SIG-M5 (cell line): ENCODE measurements at places on chromosomes 3 and 15.
A peak's percentile ranks its signal among the peaks of the same experiment; 100 is the strongest.

- DNase-seq: no peak
These were observed 281.3 kb downstream of the UBE2E2 start for GRCh38 chr3:23484386-23484785.

DNA sequence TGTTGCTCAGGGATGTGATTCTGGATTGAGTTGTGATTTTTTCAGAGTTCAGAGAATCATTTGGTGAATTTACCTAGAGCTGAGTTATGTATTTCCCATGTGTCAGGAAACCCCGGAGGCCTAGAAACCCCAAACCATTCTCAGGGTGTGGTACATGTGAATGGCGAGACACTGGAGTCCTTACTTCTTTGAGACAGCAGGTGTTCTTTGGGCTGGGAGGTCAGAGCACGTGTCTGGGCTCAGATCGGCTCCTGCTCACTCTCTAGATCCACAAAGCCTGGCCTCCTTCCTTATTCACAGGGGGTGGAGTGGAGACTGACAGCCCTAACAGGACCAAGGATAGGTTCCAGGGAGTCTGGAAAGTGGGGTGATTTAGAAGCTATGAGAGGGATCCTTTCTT, 145.8 kb downstream of the CHDH start:
- no peak for DNase-seq

GRCh38 chr15:31352911-31353811, 26.5 kb downstream of the KLF13 start:
- DNase-seq: peak; percentile 61

- no peak for DNase-seq
These were observed 142.4 kb downstream of the ZPLD1 start for GRCh38 chr3:102577082-102577789.

DNA sequence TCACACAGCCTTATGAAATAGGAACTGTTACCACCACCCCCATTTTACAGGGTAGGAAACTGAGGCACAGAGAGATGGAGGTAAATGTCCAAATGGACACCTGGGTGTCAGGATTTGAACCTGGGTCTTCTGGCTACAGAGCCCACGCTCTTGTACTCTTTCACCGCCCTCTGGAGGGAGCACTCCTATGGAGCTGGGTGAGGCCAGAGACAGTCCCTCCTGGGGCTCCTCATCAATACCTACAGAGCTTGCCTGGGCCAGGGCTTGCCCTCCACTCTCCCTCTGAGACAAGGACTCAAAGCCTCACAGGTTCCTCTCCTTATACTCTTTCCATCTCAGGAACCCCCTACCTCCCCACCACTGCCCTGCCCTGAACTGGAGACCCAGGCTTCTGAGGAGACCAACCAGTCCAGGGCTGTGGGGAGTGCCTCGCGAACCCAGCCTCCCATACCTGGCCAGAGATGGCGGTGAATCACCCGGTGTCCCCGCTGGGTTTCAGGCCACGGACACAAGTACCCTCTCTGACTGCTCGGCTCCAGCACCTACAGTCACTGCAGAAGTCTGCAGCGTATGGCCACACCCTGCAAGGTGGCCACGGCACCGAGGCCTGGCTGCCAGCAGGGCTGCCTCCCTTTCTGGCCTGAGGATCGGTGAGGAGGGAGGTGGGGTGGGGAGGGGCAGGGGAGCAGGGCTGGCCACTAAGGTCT, 22.1 kb upstream of the ATP2B2 start:
- DNase-seq: no peak

GRCh38 chr15:80918196-80918783, 71.3 kb downstream of the MESD start:
- no peak for DNase-seq

GRCh38 chr3:28598165-28598564, 249.5 kb upstream of the AZI2 start:
- DNase-seq: no peak

GRCh38 chr15:59170295-59171066, 36.2 kb upstream of the LDHAL6B start:
- no peak for DNase-seq

DNA sequence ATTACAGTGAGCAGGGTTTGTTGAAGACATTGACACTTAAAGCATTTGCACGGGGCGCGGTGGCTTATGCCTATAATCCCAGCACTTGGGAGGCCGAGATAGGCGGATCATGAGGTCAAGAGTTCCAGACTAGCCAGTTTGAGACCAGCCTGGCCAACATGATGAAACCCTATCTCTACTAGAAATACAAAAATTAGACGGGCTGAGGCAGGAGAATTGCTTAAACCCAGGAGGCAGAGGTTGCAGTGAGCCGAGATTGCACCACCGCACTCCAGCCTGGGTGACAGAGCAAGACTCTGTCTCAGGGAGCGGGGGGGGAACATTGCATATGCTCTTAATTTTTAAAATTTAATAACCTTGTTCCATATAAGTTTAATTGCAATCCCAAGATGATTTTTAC, 11.9 kb downstream of the STT3B start:
- DNase-seq: no peak

DNA sequence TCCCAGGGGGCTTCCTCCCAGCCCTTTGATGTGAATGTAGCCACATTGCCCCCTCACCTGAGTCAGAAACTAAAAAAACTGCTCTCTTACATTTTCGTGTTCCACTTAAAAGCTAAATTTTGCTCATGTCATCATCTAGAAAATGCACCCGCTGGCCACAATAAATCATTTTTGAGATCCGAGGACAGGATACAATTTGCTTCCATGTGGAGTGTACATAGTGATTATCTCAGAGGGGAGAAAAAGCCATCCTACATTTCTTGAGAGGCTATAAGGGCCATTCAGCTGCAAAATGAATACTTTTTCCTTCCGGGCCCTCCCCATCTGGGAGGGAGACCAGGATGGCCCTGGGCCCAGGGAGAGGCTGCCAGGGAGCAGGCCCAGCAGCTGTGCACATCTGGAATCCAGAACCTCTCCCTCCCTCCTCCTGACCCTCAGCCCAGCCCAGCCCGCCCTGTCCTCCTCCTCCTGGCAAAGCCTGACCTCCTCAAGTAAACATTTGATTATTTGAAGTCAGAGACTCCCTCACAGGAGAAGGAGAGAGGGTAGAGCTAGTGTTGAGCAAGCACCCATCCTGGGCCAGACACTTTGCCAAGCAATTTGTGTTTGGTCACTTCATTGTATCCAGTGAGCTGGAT, 59.1 kb downstream of the CORO2B start:
- no peak for DNase-seq

- DNase-seq: no peak
These were observed 16.8 kb upstream of the CCNDBP1 start for GRCh38 chr15:43168192-43169107.

DNA sequence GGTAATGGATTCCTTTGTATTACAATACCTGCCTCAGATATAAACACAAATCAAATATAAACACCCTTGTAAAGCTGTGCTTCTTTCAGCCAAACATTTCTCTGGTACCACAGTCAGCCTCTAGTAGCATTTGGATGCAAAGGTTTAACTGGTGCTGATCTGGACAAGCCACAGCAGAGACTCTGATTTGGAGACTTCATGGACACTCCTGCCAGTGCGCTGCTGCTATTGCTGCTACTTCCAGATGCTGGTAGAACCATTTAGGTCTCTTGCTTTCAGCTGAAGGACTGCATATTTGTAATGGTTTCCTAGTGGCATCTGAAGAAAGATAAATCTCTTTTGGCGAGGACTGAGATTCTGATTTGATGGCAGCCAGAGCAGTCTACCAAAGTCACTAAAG, 36.9 kb downstream of the NCK1 start:
- DNase-seq: no peak

- DNase-seq: no peak
These were observed 377.1 kb upstream of the TBL1XR1 start for GRCh38 chr3:177574222-177574856.

DNA sequence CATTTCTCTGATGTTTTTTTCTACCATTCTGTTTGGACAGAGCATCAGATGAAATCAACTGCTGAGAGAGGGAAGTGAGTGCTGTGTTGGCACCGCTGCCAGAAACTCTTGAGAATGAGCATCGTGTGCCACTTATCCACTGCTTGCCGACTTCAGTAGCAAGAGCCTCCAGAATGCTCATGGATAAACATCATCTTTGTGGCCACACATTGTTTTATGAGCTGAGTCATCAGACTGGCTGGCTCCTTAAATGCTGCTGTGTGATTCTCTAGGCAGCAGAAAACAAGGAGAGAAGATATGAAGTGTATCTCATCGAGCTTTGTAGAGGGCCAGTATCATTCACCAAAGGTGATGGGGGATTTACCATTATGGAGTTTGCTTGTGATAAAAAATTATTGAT, 3.4 kb upstream of the DOCK3 start:
- DNase-seq: no peak

DNA sequence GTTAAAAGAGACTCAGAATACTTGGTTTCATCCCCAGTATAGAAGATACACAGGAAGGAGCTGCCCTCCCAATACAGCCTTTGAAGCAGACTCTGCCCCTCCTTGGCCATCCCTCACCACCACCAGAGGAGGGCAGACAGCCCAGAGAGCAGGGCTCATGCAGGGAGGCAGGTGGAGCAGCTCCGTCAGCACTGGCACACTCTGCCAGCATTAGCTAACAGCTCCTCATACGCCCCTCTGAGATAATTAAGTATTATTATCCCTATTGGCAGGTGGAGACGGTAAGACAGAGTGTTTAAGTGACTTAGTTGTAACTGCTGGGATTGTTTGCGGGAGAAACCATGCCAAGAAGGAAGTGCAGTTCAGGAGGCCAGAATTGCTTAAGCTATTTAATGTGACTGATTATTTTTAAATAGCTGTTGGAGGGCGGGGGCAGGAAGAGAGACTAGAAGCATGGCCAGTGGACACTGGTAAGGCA, 434.0 kb downstream of the EPHB1 start:
- no peak for DNase-seq

DNA sequence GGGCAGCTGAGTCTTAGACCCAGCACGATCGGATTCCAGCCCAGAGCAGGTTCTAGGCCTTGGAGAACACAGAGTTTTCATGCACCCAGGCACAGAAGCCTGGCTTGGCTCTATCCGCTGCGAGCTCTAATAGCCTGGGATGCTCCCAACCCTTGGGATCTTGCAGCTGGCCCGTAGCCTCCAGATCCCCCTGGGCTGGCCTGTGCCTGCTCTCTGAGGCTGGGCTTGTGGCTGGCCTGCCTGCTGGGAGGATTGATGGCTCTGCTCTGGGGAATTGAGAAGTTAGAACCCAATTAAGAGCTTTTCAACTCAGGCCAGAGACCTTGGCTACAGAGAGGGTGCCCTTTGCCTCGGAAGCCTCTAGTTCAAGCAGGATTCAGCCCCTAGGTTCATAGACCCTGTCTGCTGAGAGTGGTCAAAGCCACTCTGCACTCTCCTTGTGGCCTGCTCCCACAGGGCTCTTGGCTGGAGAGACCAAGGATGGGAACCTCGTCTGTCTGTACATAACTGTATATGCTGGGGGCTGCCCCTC, 64.4 kb downstream of the MAGEF1 start:
- no peak for DNase-seq

DNA sequence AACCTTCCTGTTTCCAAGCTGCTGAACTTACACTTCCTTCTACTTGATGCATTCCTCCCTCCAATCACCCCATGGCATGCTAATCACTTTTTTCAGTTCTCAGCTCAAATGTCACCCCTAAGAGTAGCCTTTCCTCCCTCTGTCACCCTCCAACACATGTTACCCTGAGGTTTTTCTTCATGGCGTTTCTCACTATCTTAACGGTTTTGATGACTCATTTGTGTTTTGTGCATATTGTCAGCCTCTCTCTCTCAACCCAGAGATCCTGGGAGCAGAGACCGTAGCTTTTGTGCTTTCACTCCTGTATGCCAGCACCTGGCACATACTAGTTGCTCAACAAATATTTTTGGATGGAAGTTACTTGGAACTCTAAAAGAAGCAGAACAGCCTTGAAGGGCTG, 24.5 kb downstream of the LRRC3B start:
- no peak for DNase-seq

DNA sequence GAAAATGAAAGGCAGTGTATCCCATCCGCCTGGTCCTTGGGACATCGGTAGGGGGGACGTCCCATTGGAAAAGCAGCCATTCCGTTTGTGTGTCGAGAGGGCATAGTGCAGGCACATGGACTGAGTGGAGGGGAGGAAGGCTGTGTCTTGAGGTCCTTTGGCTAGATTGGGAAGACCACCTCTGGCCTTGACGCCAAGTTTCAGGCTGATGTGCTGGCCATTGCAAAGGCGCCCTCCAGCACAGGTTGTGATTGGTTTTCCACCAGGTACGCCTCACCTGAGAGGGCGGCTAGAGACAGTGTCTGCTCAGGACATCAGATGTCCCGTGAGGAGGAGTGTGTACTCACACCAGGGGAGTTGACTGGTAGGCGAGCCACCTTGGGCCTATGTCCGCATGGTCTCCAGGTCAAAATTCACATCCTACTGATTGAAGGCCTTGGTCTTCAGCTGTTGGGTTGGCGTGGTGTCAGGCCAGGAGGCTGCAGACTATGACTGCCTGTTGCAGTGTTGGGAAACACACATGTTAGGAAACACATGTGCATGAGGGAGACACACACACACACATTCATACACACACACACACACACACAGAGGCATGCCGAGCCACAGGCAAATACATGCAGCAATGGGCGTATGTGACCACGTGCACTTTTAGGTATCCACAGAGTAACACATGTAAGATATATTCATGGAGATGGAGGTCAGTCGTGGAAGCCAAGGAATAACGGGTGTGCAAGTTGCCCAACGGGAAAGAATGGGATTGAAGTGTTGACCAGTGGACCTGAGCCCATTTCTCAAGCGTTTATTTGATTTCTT, 98.4 kb downstream of the SNRPN start:
- DNase-seq: no peak

- DNase-seq: no peak
These were observed 384.6 kb upstream of the RORA start for GRCh38 chr15:61613729-61614128.

DNA sequence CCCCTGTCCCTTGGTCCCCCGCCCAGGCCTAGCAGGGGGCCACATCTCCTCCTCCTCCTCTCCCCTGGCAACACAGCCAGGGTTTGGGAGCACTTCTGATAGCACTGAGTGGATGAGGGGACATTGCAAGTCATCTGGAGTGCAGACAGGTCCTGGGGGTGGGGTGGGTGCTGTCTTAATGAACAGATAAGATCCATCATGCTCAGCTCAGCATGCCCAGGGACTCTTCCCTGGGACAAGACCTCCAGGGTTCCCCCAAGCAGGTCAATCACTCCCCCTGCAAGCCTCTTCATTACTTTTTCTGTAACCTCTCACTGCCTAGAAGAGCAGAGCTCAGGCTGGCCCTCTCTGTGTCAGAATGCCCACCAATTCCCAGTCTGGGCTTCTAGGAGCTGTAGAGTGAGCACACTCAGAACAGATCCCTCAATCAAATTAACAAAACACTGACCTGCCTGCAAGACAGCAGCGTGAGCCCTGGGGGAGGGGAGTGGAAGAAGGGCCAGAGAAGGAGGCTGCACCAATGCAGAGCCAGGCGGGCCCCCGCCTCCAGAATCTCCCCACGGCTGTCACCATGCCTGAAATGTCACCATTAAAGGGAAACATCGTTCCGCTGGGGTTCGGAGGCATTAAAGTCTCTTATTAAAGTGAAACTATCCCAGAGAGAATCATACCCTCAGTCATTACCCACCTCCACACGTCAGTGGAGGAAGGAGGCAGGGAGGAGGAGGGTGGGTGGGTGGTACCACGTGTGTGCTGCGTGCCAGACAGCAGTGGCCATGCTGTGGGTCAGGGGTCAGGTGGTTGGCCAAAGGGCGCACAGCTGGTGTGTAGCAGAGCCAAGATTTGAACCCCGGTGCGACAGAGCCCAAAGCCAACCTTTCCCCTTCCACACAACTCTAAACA, 114.7 kb upstream of the LINGO1 start:
- DNase-seq: no peak

- DNase-seq: no peak
These were observed 378.3 kb downstream of the PDCD6IP start for GRCh38 chr3:34176723-34177122.

GRCh38 chr15:39834256-39834655, 51.6 kb upstream of the FSIP1 start:
- DNase-seq: no peak

- DNase-seq: no peak
These were observed 27.0 kb upstream of the DYNC1LI1 start for GRCh38 chr3:32597656-32598055.
